ENCODE measurements at places on chromosomes 2 and 18.

- no peak for DNase-seq
Observed at GRCh38 chr2:221241072-221241471, 331.0 kb downstream of the EPHA4 start.

- no peak for DNase-seq
Observed at GRCh38 chr2:25877431-25878360, 591 bp downstream of the ASXL2 start.

GRCh38 chr2:21183306-21183705, 59.5 kb downstream of the TDRD15 start:
- DNase-seq, result no peak

- DNase-seq, result no peak
Observed at GRCh38 chr18:39806525-39806924, 2148.5 kb upstream of the PIK3C3 start.

DNA sequence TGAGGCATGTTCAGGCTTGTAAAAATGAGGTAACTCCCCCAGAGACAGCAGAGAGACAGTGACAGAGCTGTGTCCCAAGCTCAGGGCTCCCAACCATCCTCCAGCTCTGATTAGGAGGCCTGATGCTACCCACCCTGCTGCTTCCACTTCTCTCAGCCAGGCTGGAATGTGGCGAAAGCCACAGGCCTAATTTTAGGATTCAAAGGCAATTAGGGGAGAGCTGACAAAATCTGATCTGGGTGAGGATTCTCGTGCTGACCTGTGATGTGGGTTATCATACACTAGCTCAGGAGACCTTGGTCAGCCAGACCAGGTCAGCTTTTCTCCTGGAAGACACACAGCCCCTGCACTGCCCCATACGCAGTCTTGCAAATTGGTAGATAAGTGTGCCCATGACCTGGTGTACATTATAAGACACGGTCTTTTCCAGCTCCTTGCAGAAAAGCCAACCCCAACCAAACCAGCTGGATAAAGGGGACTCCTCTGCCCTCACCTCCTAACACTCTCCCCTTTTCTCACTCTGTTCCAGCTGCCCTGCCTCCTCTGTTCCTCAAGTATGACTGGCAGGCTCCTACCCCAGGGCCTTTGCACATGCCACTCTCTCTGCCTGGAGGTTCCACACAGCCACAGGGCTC, 225.9 kb downstream of the MGAT5 start:
- no peak for DNase-seq

GRCh38 chr2:226956659-226957058, 120.8 kb downstream of the RHBDD1 start:
- DNase-seq, result no peak

GRCh38 chr2:140392824-140393223, 1612.6 kb upstream of the NXPH2 start:
- DNase-seq, result no peak

DNA sequence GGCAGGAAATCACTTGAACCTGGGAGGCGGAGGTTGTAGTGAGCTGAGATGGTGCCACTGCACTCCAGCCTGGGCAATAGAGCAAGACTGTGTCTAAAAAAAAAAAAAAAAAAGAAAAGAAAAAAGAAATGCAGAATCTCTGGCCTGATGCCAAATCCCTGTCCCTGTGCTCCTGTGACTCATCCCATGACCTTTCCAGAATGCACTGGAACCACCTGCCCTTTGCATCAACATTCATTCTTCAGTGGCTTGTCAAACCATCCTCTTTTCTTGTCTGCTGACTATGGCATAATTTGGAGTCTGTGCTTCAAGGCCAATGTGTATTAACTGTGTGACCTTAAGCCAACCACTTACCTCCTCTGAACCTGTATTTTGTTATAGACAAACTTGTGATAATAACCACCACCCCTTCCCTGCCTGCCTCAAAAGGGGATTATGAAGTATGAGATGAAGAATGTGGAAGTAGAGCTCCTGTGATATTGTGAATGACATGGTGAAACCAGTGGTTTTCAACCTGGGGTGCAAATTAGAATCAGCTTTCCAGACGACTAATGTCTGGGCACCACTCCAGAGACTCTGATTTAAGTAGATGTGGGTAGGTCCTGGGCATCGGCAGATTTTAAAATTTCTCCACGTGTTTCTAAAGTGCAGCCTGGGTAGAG, 189.3 kb downstream of the CLIP4 start:
- no peak for DNase-seq

DNA sequence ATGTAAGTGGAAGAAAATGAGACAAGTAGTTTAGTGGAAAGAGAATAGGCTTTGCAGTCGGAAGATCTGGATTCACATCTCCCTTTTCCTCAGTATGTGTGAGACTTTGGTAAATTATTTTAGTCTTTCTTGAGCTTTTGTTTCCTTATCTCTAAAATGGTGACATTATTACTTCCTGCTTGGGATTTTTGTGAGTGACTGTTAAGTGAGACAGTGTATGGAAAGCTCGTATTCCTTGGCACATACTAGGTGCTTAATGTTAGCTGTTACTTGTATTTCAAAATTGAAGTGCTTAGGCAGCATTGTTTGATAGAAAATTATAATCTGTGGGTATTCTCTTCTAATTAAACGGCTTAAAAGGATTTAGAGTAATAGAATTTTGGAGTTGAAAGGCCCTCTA, 2.0 kb downstream of the ZNF638 start:
- DNase-seq, result no peak

DNA sequence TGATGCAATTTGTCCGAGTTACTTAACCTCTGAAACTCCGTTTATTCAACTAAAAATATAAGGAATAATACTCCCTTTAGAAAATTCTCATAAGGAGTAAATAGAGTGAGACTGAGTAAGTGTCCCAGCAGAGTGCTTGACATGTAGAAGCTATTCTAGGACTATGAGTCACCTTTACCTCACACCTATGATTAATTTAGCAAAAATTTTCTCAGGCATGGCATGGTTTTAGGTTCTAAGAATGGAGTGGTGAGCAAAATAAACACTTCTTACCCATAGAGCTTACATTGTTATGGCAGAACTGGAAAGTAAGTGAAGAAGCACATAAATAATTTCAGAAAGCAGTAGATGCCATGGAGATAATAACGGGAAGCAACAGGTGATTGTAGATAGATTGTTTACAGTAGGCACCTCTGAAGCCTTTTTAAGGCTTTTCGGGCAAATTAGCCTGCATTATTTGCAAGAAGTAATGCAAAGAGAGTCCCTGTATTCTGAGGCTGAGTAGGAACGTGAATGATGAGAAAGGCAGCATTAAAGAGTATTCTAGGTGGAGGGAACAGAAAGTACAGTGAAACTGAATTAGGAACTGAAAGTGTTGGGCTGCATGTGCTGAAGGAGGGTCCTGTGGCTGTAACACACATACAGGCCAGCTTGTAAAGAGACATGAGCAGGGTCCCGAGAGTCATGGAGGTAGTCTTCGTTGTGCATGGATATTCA, 209.2 kb downstream of the ZNF407 start:
- peak; percentile 13 for DNase-seq

DNA sequence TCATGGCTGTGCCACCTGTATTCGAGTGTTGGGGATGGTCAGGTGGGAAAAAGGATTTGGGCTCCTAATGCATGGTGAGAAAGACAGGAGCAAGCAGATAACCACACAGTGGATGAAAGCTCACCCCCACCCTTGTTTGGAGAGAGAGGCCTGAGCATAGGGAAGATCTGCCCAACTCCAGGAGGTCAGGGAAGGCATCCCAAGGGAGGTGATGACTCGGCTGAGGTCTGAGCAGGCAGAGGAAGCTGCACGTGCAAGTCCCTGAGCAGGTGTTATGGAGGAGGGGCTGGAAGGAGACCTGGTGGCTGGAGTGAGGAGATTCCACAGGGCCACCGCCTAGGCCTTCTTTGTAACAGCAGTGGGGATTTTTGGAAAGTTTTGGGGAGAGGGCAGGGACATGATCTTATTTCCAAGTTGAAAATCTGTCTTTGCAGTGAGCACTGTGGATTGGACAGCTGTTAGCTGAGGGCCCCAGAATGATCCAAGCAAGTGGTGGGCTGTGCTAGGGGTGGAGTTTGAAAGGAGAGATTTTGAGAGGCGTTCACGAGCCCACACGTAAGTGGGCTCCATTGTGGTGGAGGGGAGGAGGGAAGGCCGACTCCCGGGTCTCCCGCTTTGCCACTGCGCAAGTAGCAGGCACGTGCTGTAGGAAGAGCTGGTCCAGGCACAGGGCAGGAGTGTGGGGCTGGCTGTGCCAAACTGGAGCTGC, 228.5 kb downstream of the GLI2 start:
- DNase-seq, result no peak

- DNase-seq, result no peak
Observed at GRCh38 chr2:69889302-69889701, 4.5 kb upstream of the SNRNP27 start.

GRCh38 chr18:44599412-44599811, 81.3 kb upstream of the SETBP1 start:
- no peak for DNase-seq

- DNase-seq, result no peak
Observed at GRCh38 chr2:43246641-43247040, 20.2 kb upstream of the ZFP36L2 start.

- no peak for DNase-seq
Observed at GRCh38 chr2:20526708-20527107, 79.8 kb downstream of the RHOB start.

DNA sequence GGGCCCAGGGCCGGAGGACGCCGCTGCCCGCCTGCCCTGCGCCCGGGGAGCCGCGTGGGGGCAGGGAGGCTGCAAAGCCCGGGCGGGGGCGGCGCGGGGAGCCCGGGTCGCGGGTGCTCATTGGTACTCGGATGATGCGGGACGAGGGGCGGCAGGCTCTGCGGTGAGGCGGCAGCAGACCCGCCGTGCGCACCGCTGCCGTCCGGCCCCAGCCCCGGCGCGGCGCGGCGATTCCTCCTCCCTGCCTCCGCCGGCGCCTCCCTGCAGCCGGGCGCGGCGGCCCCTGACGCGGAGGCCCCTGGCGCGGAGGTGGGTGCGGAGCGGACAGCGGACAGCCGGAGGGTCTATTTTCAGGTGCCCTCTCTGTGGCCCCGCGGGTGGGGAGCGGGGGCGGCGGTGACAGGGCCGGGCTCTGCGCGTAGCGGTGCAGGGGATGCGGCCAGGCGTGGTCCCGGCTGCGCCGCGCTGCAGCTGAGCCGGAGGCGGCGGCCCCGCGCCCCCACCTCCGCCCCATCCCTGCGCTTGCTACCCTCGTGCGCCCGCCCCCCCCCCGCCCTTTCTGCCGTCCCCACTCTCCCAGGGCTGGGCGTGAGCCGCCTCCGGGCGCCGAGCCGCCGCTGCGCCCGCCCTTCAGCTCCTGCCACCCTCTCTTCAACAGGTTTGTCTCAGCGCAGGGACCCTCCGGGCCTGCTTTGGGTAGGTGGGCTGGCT, 640 bp downstream of the SPTBN1 start:
- DNase-seq, result no peak
